ENCODE measurements at places on chromosomes 1 and 21.

DNA sequence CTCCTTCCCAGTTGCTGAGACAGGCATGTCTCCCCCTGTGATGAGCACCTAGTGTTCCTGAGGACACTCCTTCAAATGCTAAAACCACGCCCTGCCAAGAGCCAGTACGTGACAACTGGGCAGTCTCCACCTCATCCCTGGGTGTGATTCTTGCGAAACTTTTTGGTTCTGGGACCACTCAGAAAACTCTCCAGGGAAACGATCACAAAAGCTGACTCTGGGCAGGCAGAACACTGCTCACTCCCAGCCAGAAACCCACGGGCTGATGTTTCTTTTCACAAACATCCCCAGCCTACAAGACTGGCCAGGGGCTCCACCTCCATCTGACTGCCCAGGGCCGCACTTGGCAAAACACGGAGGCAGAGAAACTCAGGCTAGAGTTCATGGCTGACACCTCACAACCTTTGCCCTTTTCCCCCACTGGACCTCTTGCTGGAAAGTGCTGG, 24.4 kb downstream of the DHRS3 start:
- DNase-seq = no peak

DNA sequence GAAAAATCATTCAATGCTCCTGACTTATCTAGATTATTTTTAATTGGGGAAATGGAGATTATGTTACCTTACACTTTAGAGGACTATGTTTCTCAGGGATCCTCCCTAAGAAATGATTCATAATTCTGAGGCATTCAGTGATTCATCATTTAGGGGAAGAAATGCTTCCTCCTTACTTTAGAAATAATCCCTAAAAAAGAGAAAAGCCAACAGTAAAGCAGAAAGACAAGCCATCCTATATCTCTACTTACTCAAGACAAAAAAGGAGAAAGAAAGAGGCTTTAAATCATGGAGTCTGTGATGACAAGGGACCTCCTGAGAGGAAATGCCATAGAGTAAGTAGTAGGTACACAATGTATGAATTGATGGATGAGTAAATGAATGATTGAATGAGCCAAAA, 137.0 kb downstream of the BRINP2 start:
- no peak for DNase-seq

DNA sequence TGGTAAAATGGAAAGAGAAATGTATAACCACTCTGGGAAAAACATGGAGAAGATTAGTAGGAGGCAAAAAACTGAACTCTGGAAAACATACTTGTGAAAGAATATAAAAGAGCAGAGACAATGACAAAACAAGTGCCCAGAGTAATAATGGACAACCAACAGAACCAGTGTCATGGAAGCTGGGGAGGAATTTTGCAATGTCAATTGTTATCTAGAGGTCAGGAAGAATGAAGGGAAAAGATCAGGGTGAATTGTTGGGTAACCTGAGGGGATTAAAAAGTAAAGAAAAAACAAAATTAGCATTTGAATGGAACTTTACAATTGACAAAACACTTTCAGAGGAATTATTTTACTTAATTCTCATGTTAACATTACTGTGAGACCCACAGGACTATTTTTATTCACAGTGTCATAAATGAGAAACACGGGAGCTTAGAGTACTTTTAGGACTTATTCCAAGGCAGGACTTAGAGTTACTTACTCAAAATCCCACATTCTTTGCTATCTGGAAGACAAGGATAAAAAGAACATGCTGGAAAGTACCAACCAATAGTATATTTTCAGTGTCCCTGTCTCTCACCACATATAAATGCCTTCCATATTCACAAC, 19.5 kb downstream of the JAM2 start:
- DNase-seq = no peak

GRCh38 chr1:237390823-237391222, 348.8 kb downstream of the RYR2 start:
- DNase-seq = no peak

- DNase-seq = no peak
These were observed 8.3 kb downstream of the TRNP1 start for GRCh38 chr1:27001570-27002360.

- no peak for DNase-seq
These were observed 31.5 kb upstream of the CLIC4 start for GRCh38 chr1:24713736-24714135.

- no peak for DNase-seq
These were observed 5.6 kb downstream of the ARHGEF16 start for GRCh38 chr1:3459940-3460671.

DNA sequence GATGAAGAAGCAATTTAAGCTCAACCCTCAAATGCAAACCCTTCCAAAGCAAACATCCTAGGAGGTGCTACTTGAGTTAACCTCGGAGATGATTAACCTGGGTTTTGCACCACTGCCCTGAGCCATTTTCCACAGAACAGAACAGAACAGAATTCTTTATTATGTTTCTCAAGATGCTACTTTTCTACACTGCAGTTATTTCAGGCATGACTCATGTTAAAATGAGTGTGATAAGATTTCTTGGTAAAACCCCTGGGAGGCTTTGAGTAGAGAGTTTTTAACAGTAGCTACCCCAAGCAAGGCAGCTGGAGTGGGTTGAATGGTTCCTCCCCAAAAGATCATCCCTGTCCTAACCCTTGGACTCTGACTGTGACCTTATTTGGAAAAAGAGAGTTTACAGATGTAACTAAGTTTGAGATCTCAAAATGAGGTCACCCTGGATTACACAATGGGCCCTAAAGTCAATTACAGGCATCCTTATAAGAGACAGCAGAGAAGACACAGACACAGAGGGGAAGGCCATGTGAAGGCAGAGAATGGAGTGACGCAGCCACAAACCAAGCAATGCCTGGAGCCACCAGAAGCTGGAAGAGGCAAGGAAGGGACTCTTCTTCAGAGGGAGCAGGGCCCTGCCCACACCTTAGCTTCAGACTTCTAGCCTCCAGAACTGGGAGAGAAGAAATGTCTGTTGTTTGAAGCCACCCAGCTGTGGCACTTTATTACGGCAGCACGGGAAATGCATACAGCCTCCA, 153.4 kb downstream of the ETS2 start:
- no peak for DNase-seq

GRCh38 chr21:45504516-45505415, 37.5 kb downstream of the SLC19A1 start:
- DNase-seq = no peak

DNA sequence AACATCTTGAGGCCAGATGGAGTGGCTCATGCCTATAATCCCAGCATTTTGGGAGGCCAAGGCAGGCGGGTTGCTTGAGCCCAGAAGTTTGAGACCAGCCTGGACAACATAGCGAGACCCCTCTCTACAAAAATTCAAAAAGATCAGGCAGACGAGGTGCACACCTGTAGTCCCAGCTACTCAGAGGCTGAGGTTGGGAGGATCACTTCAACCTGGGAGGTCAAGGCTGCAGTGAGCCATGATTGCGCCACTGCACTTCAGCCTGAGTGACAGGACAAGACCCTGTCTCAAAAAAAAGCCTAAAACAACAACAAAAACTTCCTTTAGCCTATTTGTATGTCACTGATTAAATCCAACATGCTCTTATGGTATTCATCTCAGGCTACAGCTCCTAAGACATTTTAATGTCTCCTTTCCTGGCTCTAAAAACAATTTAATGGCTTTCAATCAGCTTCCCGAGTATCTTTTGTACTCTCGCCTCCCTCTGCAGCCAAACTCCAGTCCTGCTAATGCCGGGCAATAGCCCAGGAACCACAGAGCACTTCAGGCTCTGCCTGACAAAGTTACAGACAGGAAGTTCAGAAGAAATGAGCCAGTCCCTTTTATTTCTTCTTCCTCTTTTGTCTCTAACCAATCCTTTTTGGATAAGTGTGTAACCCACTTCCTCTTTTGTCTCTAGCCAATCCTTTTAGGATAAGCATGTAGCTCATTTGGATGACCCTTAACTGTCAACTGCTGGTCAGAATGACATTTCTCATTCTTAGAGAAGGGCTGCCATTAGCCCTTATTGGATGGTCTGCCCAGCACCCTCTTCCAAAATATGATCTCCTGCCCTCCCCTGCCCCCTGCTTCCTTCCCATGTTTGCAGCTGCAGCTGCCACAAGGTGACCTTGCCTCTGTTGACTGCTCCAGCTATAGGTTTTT, 6.6 kb upstream of the DOP1B start:
- DNase-seq = no peak

GRCh38 chr1:4044967-4045366, 144.9 kb upstream of the C1orf174 start:
- no peak for DNase-seq

DNA sequence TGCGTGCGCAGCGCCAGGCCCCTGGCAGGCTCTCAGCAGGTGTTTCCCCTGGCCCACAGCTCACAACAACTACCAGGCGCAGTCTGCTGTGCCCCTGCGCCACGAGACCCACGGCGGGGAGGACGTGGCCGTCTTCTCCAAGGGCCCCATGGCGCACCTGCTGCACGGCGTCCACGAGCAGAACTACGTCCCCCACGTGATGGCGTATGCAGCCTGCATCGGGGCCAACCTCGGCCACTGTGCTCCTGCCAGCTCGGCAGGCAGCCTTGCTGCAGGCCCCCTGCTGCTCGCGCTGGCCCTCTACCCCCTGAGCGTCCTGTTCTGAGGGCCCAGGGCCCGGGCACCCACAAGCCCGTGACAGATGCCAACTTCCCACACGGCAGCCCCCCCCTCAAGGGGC, 68.1 kb downstream of the ALPL start:
- no peak for DNase-seq

- no peak for DNase-seq
These were observed 43.9 kb downstream of the FH start for GRCh38 chr1:241475671-241476070.

DNA sequence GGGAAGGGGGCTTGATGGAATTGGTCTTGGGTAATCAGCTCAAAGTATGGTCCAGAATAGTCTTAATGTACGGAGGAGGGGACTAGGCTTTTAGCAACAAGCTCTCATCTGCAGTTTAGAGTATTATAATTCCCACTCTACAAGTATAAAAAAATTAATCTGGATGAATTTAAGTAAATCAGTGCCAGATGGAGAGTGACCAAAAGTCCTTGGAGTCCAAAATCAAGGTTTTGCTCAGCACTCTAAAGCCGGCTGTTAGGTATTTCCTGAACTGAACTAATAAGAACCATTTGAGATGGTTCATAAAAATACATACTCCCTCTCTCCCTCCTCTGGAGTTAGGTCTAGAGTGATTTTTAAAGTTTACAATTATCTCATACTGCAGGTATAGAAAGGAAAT, 23.7 kb downstream of the GLUL start:
- no peak for DNase-seq

- no peak for DNase-seq
These were observed 76.4 kb downstream of the TTC3 start for GRCh38 chr21:37149411-37149810.

DNA sequence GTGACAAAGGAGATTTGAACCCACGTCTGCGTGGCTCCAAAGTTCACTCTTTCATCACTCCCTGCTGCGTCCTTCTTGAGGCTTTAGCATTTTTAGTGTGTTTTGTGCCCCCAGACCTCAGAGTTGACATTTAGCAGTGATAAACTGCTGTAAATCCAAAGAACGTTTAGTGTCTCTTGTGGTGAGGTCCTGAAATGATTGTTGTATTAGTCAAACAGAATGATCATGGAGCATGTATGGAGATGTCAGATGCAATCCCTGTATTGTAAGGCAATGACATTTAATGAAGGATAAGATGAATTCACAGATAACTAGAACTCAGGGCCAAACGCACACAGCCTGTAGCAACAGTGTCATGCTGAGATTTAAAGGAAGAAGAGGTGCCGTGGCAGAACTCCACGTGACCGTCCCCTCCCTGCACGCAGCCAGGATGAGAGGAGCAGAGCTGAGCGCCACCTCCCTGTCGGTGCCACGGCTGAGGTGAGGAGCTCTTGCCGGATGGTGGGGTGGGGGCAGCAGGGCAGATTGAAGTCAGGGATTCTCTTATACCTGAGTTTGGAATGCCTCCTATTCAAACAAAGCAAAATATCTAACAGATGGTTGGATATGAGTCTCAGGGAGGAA, 30.1 kb downstream of the NTPCR start:
- DNase-seq = no peak

DNA sequence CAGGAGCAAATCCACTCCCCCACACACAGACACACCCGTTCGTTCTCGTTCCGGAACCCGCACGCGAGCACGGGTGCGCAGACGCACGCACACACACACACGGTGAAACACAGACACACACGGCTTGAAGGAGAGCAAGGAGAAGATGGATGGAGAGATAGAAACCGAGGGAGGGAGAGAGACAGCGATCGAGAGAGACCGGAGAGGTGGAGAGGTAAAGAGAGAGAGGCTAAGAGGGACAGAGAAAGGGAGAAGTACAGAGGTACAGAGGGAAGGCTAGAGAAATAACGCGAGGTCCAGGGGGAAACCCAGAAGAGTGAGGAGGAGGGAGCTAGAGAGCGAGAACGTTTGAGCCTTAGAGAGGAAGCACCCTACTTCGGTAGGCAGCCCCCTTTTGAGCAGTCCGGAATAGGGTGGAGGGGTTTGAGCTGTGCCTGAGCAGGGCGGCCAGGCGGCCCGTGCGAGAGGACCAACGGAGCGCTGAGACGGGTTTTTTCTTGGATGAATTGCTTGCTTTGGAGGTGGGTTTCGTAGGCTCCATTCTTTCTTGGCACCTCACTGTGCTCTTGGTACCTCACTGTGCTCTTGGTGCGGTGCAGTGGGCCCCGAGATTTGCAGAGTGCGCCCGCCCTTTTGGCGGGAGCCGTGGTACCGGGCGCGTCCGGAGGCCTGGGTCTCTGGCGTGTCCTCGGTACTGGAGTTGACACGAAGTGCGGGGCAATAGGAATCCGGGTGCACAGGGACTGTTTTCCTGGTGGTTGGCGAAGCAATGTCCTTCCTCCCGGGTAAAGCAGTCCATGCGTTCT, 88.4 kb upstream of the RHOU start:
- DNase-seq = no peak

GRCh38 chr1:159983681-159984080, 29.6 kb upstream of the SLAMF9 start:
- DNase-seq = no peak

DNA sequence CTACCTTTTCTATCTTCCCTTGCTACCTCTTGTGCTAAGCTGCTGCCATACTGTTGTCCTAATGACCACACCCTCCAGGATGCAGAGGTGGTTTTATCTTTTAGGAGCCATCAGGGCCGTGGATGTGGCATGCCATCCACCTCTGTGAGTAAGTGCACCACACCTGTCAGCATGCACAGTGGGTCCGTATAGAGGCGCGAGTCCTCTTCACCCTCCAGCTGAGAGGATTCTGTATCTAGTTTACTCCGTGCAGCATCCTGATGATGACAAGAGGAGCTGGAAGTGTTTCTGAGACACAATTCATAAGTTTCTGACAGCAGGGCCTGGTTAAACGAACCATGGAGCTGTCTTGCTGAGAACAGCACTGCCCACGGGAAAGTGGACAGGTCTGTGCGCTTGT, 11.2 kb downstream of the FAM3B start:
- DNase-seq = no peak

Data from activated gamma-delta T cell (primary cell).